ENCODE measurements at places on chromosomes 11 and 22.

DNA sequence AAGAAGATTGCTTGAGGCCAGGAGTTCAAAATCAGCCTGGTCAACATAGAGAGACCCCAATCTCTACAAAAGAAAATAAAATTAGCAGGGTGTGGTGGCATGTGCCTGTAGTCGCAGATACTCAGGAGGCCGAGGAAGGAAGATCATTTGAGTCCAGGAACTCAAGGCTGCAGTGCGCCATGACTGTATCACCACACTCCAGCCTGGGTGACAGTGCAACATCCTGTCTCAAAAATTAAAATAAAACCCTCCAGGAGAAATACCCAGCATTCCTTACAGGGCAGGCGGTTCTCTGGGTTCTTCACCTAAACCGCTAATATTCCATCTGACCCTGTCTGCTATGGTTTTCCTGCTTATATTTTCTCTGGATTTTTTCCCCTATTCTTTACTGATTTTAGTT, 13.5 kb downstream of the TCF20 start:
- no peak for DNase-seq

- DNase-seq = no peak
Measured at GRCh38 chr11:8586805-8587204, 7.2 kb downstream of the STK33 start.

- DNase-seq = no peak
Measured at GRCh38 chr11:71535825-71536224, 2.0 kb upstream of the KRTAP5-8 start.

- no peak for DNase-seq
Measured at GRCh38 chr22:28369854-28370253, 309.8 kb downstream of the TTC28 start.

DNA sequence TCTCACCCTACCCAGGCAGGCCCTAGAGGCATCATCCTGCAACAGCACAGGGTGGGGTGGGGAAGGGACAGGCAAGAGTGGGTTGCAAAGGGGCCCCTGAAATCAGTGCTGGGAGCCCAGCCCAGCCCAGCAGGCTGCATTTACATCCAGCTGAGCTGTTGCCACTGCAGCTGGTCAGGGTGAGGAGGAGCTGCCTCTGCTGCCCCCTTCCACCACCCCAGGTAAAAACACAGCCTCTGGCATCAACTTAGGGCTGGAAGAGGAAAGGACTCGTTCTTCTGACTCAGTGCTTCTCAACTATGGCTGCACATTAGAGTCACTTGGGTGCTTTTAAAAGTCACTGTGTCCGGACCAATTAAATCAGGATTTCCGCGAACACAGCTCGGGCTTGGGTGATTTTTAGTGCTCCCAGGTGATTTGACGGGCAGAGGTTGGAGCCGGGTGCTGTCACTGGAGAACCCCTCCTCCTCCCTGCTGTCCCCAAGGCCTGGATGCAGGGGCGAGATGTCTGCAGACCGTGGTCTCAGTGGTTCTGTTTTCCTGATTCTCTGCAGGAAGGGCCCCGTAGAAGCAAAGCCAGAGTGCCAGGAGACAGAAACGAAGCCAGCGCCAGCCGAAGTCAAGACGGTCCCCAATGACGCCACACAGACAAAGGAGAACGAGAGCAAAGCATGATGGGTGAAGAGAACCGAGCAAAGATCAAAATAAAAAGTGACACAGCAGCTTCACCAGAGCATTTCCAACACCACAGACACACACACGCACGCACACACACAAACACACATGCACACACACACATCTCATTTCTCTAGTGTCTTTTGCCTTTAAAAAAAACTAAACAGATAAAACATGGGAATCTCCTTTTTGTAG, 39.4 kb upstream of the TTC12 start:
- DNase-seq = no peak

GRCh38 chr11:24064309-24064903, 432.4 kb upstream of the LUZP2 start:
- DNase-seq = no peak

GRCh38 chr11:104484804-104485554, 321.0 kb upstream of the PDGFD start:
- DNase-seq = no peak

DNA sequence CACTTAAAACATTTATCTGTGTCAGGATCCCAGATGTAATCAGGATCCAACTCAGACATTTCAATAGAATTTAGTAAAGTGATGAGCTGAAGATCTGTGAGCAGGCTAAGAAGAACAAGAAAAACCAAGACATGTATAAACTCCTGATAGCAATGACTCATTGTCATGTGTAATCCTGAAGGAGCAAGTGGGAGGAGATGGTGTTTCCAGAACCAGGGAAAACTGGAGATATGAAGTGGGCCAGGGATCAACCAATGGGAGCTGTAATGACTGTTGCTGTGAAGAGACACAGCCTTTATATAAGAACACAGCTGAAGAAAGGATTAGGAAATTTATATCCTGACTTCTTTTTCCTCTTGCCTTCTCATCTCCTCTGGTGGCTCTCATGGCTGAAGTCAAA, 682.5 kb upstream of the ARHGAP42 start:
- DNase-seq = no peak

DNA sequence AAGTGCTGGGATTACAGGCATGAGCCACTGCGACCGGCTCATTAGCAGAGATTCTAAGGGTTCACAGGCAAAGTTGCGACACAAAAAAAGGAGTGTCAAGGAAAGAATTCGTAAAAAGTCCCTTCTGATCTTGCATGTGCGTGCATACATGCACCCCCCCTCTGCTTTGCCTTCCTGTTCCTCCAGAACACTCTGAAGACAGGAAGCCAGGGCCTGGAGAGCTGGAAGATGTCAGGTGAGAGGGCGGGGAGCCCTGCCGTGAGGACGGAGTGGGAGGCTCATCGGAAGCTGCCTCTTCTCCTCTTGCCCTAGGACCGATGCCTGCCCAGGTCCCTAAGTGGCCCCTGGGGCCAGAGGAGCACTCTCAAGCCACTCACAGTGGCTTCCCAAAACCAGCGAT, 89.1 kb downstream of the LARGE1 start:
- no peak for DNase-seq

GRCh38 chr11:92440701-92441442, 216.3 kb downstream of the FAT3 start:
- no peak for DNase-seq

GRCh38 chr22:42073621-42074041, 417 bp upstream of the PHETA2 start:
- no peak for DNase-seq

- DNase-seq = no peak
Measured at GRCh38 chr11:76030968-76031590, 175.2 kb downstream of the WNT11 start.

DNA sequence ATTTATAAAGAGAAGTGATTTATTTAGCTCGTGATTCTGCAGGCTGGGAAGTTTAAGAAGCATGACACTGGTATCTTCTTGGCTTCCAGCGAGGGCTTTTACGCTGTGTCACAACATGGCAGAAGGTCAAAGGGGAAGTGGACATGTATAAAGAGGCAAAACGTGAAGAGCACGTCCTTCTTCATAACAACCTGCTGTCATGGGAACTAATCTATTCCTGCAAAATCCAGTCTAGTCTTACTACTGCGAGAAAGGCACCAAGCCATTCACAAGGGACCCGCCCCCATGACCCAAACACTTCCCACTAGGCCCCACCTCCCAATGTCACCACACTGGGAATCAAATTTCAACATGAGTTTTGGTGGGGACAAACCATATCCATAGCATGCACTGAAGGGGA, 58.3 kb downstream of the AMOTL1 start:
- DNase-seq = no peak

DNA sequence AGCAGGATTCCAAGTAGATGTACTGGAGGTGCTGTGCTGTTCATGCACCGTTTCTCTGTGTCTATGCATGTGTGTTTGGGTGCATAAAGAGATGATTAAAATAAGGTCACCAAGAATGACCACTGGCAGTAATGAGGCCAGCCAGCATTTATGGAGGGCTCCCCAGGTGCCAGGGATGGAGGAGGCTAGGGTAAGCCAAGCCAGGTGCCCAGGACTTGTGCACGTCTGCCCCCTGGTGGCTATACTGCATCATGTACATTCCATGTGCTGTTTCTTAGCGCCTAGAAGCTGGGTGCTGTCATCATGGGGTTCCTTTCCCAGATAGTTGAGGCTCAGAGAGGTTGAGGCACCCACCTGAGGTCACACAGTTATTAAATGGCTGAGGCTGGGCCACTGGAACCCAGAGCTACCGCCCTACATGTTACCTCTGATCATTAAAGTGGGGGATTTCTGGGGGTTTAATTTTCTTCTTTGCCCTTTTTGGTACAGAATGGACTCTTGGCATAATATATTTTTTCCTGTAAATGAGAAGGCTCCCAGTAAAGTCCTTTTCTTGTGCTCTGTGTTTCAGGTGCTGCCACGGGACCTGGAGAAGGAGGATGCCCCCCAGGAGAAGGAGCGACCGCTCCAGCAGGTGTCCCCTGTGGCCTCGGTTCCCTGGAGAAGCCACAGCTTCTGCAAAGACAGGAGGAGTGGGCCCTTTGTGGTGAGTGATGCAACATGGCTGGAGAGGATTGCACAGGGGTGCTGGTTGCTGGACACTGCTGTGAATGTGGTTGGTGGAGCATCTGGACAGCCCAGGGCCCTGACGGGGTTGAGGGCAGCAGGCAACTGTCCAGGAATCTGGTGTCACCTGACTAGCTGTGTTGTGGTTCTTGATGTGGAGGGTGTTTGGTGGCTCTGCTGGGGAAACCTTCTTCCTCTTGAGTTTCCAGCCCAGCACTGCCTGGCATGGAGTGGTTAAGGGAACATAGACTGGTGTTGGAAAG, 96.4 kb downstream of the KIAA1671 start:
- DNase-seq = peak; percentile 44

GRCh38 chr11:130994043-130994442, 77.8 kb upstream of the SNX19 start:
- DNase-seq = no peak

DNA sequence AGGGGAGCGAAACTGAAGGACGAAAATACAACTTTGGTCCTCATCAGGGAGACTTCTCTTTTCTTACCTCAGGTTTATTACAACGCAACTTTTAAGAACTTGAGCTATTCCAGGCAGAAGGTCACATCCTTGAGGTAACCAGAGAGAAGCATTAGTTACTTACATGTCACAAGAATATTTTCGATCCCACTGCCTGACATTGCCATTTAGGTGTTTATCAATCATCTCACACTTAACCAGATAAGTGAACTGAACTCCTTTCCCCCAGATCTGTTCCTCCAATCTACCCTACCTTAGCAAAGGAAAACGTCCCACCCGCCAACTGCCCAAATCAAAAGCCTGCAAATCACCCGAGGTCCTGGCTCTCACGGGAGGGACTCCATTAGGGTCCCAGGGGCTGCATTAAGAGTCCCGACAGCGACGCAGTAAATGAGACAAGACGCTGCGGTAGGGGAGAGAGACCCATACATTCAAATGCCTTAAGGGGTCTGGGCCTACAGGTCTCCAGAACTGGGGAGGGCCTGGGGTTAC, 734 bp downstream of the ZNF280B start:
- no peak for DNase-seq

DNA sequence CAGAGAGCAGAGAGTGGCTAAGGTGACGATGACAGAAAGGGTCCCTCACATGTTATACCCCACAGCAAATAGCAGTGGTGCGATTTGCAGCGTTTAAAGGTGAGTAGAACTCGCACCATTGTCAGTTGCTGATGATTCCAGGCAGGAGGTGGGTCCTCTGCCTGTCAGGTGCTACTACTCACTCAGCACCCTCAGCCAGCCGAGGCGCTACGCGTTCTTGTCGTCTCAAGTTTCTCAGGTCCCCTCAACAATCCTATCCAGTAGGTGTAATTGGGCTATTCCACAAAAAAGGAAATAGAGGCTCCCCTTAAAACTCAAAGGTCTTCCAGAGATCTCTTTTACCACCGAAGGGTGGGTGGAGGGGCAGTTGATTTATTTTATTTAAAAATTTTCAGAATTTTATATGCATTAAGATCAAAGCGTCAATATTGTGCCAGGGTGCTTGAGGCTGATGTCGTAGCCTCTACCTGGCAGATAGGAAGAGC, 18.3 kb downstream of the ELF5 start:
- DNase-seq = no peak

GRCh38 chr22:24506802-24507438, 11.8 kb downstream of the UPB1 start:
- peak; percentile 54 for DNase-seq

- DNase-seq = no peak
Measured at GRCh38 chr11:2039198-2039759, 41.6 kb upstream of the H19 start.

- DNase-seq = no peak
Measured at GRCh38 chr22:29587938-29588699, 7.2 kb upstream of the NIPSNAP1 start.

GRCh38 chr11:122235615-122236014, 119.6 kb upstream of the BLID start:
- peak; percentile 50 for DNase-seq

DNA sequence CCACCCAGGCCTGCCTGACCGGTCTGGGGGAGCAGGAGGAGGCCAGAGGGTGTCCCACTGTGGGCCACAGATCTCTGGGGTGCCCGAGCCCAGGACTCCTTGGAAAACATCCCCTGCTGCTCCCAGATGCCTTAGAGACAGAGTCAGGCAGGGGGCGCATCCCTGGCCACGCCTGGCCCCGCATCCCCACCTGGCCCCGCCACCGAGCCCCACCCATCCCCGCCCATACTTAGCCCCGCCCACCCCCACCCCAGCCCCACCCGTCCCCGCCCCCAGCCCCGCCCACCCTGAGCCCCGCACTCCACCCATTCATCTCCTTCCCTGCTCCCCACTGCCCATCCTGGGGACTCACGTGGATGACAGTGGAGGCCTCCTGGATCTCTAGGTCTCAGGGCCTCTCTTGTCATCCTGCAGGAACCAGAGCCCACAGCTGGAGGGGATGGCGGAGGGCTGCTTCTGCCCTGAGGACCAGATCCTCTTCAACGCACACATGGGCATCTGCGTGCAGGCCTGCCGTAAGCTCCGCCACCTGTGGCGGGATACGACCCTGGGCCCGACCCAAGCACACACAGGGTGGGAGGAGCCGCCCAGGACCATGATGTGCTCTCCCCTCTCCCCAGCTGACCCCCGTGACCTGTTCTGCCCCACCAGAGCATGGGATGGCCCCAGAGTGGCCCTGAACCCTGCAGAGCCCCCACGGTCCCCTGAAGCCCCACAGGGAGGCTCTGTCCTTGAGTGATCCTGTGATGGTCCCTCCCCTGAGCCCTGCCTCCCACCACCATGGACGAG, 33.6 kb downstream of the MUC5B start:
- no peak for DNase-seq

DNA sequence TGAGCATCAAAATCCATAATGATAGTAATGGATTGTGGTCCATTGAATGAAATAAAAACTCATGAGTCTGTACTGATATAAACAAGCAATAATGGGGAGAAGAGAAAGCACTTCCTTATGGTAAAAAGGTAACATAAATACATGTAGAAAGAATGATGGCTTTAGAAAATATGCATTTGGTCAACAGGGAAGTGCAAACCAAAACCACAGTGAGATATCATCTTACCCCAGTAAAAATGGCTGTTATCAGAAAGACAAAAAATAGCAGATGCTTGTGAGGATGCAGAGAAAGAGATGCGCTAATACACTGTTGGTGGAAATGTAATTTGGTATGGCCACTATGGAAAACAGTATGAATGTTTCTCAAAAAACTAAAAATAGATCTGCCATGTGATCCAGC, 6.9 kb upstream of the MMP20 start:
- DNase-seq = no peak

GRCh38 chr11:46537537-46538295, 56.1 kb downstream of the AMBRA1 start:
- peak; percentile 79 for DNase-seq

GRCh38 chr22:38741576-38741975, 14.2 kb downstream of the SUN2 start:
- DNase-seq = no peak
